Transverse colon (tissue), 4 donors: ENCODE measurements at places on chromosomes 5 and 9. TPM values are rescaled to one million over a fixed set of nuclear protein-coding genes. Genes with fewer than 3 reads are reported as not detected.

DNA sequence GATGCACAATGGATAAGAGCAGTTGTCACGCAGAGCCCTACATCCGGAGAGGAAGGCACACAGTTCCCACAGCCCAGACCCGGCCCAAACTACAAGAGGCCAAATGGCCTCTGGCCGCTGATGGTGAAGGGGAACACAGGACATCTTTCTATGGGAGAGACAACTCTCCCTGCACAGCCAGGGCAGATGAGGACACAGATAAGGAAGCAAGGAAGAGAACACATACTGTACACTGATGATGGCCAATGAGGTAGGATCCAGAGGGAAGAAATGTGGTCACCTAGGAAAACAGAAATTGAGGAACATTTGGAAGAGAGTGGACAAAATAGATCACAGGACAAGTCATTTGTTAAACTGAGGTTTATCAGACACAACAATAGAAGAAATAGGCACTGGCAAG lies 28.4 kb upstream of the SMIM32 start:
- H3K27ac ChIP-seq: no peak overlapping the region
- H3K27me3 ChIP-seq: no peaks in the 10 kb centered on the region
- H3K4me1 ChIP-seq: no peaks in the 10 kb centered on the region
- no peak for DNase-seq
- H3K36me3 ChIP-seq: no peaks in the 10 kb centered on the region
- no peak overlapping the region for H3K4me3 ChIP-seq

Gene C9orf43
- not detected for total RNA-seq

GRCh38 chr9:74753650-74754049 lies 134.1 kb downstream of the TRPM6 start:
- no peak overlapping the region for H3K4me3 ChIP-seq
- no peak for DNase-seq
- no peaks in the 10 kb centered on the region for H3K4me1 ChIP-seq
- no peaks in the 10 kb centered on the region for H3K27me3 ChIP-seq
- no peak overlapping the region for H3K27ac ChIP-seq
- H3K36me3 ChIP-seq: no peaks in the 10 kb centered on the region

Gene GAS1
- 36.2 TPM for total RNA-seq

Gene FAM81B
- not detected for total RNA-seq

DNA sequence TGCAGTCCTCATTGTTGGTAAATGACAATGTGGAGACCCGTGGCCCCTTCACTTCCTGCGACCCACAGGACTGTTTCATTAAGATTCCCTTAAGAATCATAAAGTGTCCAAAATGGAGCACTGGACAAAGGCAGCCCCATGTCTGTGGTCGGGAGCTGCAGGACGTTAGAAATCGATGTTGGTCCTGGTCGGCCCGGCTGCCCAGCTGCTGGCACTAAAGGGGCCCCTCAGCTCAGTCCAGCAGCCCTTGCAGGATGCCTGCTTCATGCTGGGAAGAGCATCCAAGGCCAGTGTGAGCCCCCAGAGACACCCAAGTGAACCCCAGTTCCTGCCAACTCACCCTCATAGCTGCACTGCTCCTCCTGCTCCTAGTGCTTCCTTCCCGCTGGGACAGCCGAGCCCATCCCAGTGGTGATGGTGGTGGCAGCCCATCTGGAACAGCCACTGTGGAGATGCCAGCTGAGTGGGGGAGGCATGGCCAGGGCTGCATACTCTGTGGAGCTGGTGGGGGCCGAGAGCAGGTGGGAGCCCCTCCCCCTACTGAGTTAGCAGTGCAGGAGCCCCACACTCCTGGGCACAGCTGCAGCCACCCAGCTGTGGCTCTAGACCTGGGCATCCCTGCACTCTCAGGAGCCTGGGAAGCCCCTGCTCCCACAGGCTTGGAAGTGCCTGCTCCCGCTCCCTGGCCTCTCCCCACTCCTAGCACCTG lies 168.0 kb upstream of the IRX2 start:
- no peaks in the 10 kb centered on the region for H3K4me1 ChIP-seq
- no peak for DNase-seq
- no peaks in the 10 kb centered on the region for H3K27me3 ChIP-seq
- no peak overlapping the region for H3K4me3 ChIP-seq
- H3K36me3 ChIP-seq: no peaks in the 10 kb centered on the region

Gene ZFAND5
- total RNA-seq: 190 TPM

DNA sequence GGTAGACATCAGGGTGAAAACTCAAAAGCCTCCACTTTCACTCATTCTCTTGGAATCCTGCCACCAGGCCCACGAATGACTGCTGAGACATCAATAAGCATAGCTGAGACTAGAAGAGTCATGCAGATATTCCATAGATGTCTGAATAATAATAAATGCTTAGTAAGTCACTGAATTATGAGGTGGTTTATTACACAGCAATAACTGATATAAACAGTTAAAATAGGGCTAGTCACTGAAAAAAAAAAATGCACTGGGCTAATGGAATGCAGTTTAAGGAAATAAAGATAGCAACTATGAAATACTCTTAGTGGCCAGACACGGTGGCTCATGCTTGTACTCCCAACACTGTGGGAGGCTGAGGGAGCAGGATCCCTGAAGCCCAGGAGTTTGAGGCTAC lies 262.8 kb upstream of the CDH6 start:
- no peak overlapping the region for H3K4me3 ChIP-seq
- no peaks in the 10 kb centered on the region for H3K4me1 ChIP-seq
- H3K27me3 ChIP-seq: no peaks in the 10 kb centered on the region
- H3K36me3 ChIP-seq: no peaks in the 10 kb centered on the region
- no peak overlapping the region for H3K27ac ChIP-seq

GRCh38 chr5:2739360-2740050 lies 12.0 kb downstream of the IRX2 start:
- DNase-seq: no peak
- no peak overlapping the region for H3K4me3 ChIP-seq
- H3K36me3 ChIP-seq: no peaks in the 10 kb centered on the region
- H3K4me1 ChIP-seq: peaks cover 6% of the 10 kb centered on the region

DNA sequence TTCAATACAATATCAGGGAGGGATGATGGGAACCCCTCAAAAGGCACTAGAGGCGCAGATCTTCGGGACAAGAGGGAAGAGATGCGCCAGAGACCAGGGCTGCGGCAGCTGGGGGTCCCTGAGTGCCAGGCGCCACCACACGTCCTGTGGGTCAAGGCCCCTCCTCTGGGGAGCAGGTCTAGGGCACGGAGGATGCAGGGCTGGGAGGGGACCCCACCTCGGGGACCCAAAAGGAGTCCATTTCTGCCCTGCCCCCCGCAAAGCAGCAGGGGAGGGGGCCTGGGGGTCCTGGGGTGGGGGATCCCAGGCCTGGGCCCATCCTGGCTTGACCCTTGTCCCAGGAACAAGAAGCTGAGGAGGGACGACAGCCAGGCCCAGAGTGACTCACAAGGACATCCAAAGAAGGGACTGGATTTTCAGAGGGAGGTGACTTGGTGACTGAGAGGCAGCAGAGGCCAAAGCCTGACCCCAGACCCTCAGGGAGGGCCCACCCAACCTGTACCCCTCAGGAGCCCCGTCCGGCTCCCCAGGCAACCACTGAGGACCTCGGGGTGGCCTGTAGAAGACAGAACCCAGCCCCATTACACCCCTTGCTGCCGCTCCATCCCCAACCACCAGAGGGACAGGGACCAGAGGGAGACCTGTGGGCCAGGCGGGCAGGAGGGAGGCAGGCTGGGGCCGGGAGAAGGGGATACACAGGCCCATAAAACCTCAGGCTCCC lies 54.2 kb downstream of the LRSAM1 start:
- no peak overlapping the region for H3K4me3 ChIP-seq
- DNase-seq: no peak
- no peaks in the 10 kb centered on the region for H3K36me3 ChIP-seq
- H3K27me3 ChIP-seq: no peaks in the 10 kb centered on the region

GRCh38 chr9:120263836-120264235 lies 316.1 kb downstream of the CDK5RAP2 start:
- H3K4me1 ChIP-seq: no peaks in the 10 kb centered on the region
- no peak for DNase-seq
- H3K4me3 ChIP-seq: no peak overlapping the region
- H3K27me3 ChIP-seq: no peaks in the 10 kb centered on the region
- no peak overlapping the region for H3K27ac ChIP-seq
- no peaks in the 10 kb centered on the region for H3K36me3 ChIP-seq

GRCh38 chr9:131583836-131584555 lies 38.7 kb downstream of the PRRT1B start:
- DNase-seq: no peak
- H3K36me3 ChIP-seq: no peaks in the 10 kb centered on the region
- H3K27ac ChIP-seq: no peak overlapping the region
- no peaks in the 10 kb centered on the region for H3K27me3 ChIP-seq
- no peaks in the 10 kb centered on the region for H3K4me1 ChIP-seq

DNA sequence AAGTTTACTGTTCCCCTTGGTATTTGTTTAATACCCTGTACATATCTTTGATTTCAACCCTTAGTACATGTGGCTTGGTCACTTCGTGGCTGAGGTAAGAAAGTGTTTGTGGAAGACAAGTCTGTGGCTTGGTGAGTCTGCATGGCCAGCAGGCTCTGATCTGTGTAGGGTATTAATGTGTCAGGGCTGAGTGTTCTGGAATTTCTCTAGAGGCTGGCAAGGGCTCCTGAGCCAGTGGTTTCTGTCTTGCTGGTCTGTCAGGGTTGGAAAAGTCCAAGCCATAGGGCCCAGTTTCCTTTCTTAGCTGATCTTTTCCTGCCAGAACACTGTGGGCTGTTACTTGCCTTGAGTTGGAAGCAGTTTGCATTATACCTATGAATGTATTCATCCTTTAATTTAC lies 48.0 kb upstream of the FBXL7 start:
- DNase-seq: peak; percentile 9
- H3K27me3 ChIP-seq: no peaks in the 10 kb centered on the region
- no peaks in the 10 kb centered on the region for H3K36me3 ChIP-seq
- H3K4me1 ChIP-seq: no peaks in the 10 kb centered on the region
- H3K4me3 ChIP-seq: no peak overlapping the region

- no peak overlapping the region for H3K27ac ChIP-seq
- H3K4me1 ChIP-seq: peaks cover 8% of the 10 kb centered on the region
- H3K4me3 ChIP-seq: no peak overlapping the region
- no peaks in the 10 kb centered on the region for H3K36me3 ChIP-seq
- DNase-seq: no peak
- no peaks in the 10 kb centered on the region for H3K27me3 ChIP-seq
Measured at GRCh38 chr9:76580820-76581219, 121.8 kb downstream of the GCNT1 start.

GRCh38 chr5:74188351-74189105 lies 452.0 kb downstream of the ENC1 start:
- no peaks in the 10 kb centered on the region for H3K36me3 ChIP-seq
- no peak for DNase-seq
- no peak overlapping the region for H3K27ac ChIP-seq

Gene CYFIP2
- total RNA-seq: 38.0 TPM

DNA sequence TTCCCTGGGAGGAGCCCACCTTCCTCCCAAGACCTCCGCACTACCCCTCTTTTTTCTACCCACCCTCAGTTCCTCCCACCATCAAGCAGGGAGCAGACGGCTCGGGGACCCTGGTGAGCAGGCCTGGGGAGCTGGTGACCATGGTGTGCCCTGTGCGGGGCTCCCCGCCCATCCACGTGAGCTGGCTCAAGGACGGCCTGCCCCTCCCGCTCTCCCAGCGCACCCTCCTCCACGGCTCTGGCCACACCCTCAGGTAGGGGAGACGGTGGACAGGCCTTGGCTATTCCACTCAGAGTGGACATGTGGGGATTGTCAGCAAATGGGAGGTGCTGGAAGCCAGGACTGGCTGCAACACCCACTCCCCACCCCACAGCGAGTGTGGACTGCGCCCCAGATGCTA lies 52.9 kb upstream of the ASS1 start:
- no peak overlapping the region for H3K4me3 ChIP-seq
- H3K4me1 ChIP-seq: peaks cover 8% of the 10 kb centered on the region
- H3K36me3 ChIP-seq: no peaks in the 10 kb centered on the region
- H3K27me3 ChIP-seq: no peaks in the 10 kb centered on the region
- peak; percentile 51 for DNase-seq

DNA sequence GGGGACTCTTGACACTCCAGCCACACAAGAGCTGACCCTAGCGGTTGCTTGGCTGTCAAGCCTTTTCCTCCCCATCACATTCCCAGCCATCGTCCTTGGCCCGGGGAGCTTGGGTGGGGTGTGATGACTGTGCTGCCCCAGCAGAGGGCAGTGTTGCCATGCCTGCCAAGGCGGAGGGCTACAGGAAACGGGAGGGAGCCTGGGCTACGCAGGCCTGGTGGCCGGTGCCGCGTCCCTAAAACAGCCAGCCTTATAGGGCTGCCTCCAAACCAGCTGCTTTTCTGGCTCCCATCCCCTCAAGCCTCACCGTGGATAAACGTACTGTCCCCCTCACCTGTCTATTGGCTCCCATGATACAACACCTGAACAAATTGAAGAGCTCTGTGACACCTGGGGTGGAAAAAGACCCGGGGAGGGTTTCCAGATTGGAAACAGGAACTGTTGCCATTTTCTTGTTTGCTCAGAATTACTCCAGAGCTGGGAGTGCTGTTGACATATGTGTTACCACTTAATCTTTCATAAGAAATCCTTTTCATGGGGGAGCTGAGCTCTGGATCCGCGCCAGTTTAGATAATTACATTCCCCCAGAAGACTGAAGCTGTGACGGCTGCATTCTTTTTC lies 72.8 kb upstream of the ASTN2 start:
- DNase-seq: peak; percentile 67
- H3K36me3 ChIP-seq: no peaks in the 10 kb centered on the region
- peaks cover 11% of the 10 kb centered on the region for H3K4me1 ChIP-seq
- H3K4me3 ChIP-seq: no peak overlapping the region
- H3K27me3 ChIP-seq: peaks cover 3% of the 10 kb centered on the region

GRCh38 chr5:167207081-167207480 lies 1084.4 kb upstream of the WWC1 start:
- H3K27ac ChIP-seq: no peak overlapping the region
- no peaks in the 10 kb centered on the region for H3K4me1 ChIP-seq
- H3K36me3 ChIP-seq: no peaks in the 10 kb centered on the region
- no peaks in the 10 kb centered on the region for H3K27me3 ChIP-seq
- no peak overlapping the region for H3K4me3 ChIP-seq
- DNase-seq: no peak

Gene LCN15
- 11.9 TPM for total RNA-seq

DNA sequence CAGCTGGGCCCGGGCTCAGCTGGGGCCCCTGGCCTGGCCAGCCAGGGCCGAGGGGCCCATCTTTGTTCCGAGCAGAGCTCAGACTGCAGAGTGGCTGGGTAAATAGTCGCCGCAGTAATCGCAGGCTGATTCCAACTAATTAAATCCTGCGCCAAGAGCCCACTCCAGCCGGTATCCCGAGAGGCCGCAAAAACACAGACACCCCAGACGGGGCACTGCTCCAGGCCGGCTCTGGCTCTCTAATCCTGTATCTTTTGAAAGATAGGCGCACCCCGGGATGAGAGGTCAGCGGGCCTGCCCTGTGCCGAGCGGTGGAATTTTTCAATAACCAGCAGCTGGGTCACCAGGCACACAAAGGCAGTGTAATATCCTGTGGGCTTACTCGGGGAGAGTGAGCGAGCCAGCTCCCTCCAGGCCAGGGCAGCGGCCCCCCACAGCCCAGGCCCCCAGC lies 57.7 kb downstream of the LMX1B start:
- H3K27me3 ChIP-seq: peaks cover 98% of the 10 kb centered on the region
- DNase-seq: no peak
- H3K4me3 ChIP-seq: no peak overlapping the region
- no peak overlapping the region for H3K27ac ChIP-seq
- no peaks in the 10 kb centered on the region for H3K4me1 ChIP-seq

- H3K36me3 ChIP-seq: no peaks in the 10 kb centered on the region
- peaks cover 93% of the 10 kb centered on the region for H3K27me3 ChIP-seq
- peaks cover 4% of the 10 kb centered on the region for H3K4me1 ChIP-seq
- no peak for DNase-seq
- H3K27ac ChIP-seq: peak overlapping the region; percentile 63
- no peak overlapping the region for H3K4me3 ChIP-seq
Measured at GRCh38 chr9:136662326-136662655, 425 bp upstream of the EGFL7 start.

Gene ACTL7B
- not detected for total RNA-seq

GRCh38 chr9:97570899-97571298 lies 62.3 kb downstream of the TSTD2 start:
- H3K27me3 ChIP-seq: no peaks in the 10 kb centered on the region
- H3K36me3 ChIP-seq: no peaks in the 10 kb centered on the region
- no peak for DNase-seq
- peaks cover 12% of the 10 kb centered on the region for H3K4me1 ChIP-seq
- no peak overlapping the region for H3K4me3 ChIP-seq
